ENCODE measurements at places on chromosomes 4 and X. TPM values are rescaled to one million over a fixed set of nuclear protein-coding genes. Genes with fewer than 3 reads are reported as not detected.

- DNase-seq: no peak
Observed at GRCh38 chr4:82428526-82428968, 1.7 kb downstream of the HNRNPDL start.

DNA sequence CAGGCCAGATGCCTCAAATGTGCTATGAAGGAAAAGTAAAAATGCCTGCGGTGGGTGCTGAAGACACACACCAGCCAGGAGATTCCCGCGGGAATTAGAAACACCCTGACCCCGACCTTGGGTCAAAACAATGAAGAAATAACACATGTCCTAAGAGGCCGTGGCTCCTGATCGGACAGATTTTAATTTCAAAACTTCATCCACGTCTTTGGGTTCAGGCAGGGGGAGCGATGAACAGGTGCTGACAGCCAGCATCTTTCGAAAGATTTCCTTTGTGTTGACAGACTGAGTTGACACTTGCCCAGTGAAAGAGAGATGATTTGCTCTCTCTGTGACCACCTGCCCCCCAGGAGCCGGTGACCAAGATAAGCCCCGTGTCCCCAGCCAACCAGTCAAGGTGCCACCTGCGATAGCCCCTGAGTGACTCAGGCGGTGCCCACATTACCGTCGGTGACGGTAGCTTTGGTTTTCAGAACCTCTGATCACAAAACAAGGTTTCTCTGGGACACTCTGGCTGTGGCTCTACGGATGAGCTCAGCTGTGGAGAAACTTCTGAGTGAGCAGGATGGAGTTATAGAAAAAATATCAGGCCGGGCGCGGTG is 11.0 kb upstream of the IL3RA start:
- no peak for DNase-seq

GRCh38 chrX:50799531-50799961 is 14.4 kb downstream of the SHROOM4 start:
- peak; percentile 52 for DNase-seq

DNA sequence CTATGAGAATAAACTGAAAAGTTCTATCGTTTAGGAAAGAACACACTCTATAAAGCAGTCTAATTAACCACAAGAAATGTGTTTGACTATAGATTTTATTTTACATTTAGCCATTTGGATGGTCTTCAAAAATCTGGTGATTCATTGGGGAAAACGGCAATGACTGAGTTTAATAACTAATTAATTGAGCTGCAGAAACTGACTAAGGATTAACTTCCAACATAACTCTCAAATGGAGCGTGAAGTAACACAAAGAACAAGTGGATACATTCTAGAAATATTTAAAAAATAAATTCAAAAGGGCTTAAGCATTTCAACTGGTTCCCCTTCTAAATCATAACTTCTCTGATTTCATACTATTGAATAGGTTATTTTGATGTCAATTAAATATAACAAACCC is 1582.4 kb downstream of the PCDH18 start:
- no peak for DNase-seq

- DNase-seq: no peak
Observed at GRCh38 chrX:133913658-133914388, 71.6 kb downstream of the GPC3 start.

DNA sequence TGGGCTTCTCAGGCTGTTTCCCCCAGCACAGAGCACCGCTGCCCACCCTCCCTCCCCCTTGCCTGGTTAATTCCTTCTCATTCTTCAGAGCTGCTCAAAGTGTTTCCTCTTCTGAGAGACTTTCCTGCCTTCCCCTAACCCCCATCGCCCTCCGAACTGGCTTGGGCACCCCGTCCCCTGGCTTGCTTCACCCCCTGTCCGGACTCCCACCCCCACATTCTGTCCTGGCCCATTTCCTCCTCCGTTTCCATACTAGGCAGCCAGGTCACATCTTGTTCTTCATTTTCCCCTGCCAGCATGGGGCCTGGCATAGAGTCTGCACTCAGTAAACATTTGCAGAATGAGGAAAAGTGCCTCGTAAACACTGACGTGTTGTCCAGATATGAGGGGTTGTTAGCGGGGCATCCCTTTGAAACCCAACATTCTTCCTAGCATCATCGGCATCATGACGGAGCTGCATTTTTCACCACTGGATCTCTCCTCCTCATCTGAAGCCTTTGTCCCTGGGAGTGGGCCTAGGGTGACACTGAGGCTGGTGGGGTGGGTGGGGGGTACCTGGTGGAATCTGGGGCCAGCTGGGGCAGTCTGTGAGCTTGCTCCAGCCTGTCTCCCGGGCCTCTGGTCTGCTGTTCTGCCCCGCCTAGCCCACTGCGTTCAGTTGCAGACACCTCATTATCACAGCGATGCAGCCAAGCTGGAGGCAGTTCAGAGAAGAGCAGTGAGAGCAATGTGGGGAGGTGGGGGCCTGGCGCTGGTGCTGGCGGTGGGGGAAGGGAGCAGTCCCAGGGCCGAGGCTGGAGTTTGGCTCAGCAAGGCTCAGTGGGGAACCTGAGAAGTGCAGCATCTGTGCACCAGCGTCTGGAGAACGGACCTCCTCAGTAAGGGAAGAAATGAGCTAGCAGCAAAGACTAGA is 149.4 kb upstream of the PJA1 start:
- no peak for DNase-seq

Gene RASSF6
- total RNA-seq: 7.0 TPM

- DNase-seq: no peak
Observed at GRCh38 chr4:74111990-74112389, 13.0 kb upstream of the CXCL2 start.

DNA sequence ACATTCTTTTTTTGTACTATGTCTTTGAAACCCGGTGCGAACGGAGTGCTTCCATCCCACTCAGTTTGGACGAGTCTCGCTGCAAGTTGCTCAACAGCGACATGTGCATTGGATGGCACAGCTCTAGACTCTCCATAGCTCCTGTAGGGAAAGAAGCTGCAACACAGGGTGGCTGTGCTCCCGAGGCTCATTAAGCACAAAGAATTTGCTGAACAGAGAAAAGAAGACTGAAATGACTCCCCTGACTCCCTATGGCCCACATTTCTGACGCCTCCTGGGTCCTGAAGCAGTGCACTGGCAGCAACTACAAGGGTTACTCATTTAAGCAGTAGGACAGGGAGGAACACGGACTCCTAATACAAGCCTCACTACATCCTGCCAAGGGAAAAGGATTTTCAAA is 127.4 kb downstream of the SH3RF1 start:
- peak; percentile 63 for DNase-seq

DNA sequence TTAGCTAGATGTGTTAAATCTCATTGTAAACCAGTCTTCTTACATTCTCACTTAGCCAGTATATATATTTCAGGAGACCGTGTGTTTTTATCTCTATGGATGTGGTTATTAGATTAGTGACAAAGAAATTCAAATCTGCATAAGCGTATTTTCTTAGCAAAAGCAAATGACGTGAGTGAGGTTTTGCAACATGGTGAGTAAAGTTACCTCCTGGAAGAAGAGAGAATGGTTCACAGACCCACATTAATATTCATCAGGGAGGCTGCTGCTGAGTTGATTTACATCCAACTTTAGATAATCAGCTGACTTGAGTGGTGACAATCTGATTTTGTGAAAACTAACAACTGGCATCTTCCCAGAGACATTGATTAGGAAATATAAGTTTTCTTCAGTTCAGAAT is 589.9 kb upstream of the GALNT7 start:
- no peak for DNase-seq

DNA sequence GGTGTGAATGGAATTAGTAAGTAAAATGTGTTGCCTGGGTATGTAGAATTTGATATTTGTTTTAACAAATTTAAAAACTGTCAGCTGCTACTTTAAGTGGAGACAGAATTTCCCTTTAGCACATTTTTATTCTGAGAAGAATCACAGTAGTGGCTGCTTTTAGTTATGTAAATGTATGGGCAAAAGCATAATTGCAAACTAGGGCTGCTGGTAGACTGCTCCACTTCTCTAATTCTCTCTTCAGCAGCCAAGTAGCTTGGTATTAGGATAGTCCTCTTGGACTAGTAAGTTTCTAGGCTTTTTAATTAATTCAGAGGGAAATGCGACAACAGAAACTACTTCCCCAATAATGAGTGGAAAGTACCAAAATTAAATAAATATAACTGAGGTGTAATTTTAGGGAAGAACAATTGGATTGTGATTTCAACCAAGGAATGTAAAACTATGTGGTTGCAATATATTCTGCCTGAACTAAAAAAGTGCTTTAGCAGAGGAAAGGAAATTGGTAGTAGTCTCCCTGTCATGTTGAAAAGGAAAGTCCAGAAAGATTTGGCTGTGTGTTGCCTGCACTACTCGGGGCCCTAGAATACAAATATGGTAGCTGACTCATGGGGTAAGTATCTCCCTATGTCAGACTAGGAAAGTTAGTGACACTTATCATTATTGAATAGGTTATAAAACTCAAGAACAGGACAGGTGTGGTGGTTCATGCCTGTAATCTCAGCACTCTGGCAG is 9.2 kb upstream of the EIF4E start:
- DNase-seq: no peak

Gene CSN1S1
- total RNA-seq: not detected

Gene MAGED4
- 32.5 TPM for total RNA-seq

DNA sequence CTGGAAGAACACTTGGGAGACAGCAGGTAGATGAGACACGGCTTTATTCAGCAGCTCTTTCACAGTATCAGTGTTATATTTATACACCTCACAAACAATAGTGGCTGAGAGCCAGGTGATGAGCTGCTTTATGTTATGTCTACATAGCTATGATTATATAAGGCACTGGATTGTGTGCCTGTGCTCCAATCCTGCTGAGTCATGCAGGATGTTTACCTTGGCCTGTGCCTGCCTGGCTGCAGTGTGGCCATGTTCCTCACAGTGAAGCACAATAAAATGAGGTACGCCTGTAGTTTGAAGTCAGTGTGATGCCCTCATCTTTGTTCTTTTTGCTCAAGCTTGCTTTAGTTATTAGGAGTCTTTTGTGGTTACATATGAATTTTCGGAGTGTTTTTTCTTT is 31.3 kb downstream of the CXCL13 start:
- no peak for DNase-seq

Gene LUZP4
- not detected for total RNA-seq

- peak; percentile 29 for DNase-seq
Observed at GRCh38 chr4:99462875-99463464, 27.8 kb upstream of the ADH7 start.

- DNase-seq: no peak
Observed at GRCh38 chr4:153217440-153217839, 13.2 kb downstream of the TRIM2 start.

Gene ASB9
- 3.6 TPM for total RNA-seq

Gene CXCL11
- 0.07 TPM for total RNA-seq

Gene HS3ST1
- 2.4 TPM for total RNA-seq

DNA sequence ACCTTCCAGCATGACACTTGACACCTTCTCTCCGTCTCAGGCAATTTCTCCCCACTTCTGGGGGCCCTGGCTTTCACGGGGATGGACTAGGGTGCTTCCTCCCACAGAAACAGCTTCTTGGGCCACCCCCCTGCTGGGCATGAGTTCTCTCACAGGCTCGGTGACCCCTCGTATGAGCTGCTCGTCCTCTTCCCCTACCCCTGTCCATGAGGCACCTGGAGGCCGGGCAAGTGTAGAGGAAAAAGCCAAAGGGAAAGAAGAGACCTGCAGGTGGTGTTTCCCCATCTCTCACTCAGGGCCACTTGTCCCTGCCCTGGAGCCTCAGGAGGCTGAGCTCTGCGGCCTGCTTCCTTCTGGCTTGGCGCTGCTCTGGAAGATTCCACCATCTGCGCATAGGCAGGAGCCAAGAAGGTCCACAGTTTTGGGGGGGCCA is 1.9 kb upstream of the RGS12 start:
- DNase-seq: no peak

Gene MSANTD1
- 0.50 TPM for total RNA-seq

- DNase-seq: no peak
Observed at GRCh38 chr4:123955167-123955800, 558.7 kb downstream of the SPRY1 start.

DNA sequence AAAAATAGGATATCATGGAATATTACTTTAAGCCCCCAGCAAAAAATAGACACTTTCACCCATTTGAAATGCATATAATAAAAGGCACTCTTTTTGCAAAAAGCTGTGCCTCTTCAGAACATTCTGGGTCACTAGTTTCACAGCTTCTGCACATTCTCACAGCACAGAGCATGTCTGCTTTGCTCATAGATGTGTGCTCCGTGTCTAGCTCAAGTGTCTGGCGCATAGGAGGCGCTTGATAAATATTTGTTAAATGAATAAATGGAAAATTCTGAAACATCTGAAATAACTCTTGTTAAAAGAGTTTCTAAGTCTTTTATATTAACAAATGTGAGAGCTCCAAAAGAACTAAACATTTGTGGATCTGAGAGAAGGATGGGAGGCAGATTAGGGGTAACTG is 275.2 kb downstream of the PTTG2 start:
- DNase-seq: no peak

All from kidney epithelial cell (primary cell).